ENCODE measurements at places on chromosomes 4 and X.

GRCh38 chrX:50815120-50815519 is 1.1 kb upstream of the SHROOM4 start:
- DNase-seq, result no peak

DNA sequence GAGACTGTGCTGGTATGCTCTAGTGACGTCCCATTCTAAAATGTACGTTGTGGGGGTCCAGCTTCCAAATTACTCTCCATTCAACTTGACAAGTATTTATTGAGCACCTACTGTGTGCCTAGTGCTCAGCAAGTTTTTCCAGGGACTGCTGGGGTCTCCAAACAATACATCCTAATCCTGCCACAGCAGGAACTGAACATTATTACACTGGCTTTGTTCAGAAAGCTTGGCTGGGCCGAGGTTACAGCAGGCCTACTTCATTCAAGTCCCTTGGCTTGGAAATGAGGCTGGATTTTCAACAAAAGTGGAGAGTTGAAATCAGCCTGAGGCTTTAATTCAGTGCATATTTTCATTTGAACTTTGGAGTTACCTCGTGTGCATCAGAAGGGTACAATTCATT is 78.0 kb downstream of the GUCY2F start:
- no peak for DNase-seq

GRCh38 chr4:41256740-41257256 is at the start of gene UCHL1:
Gene UCHL1, plus strand, starts transcription at chr4:41256928. Its CDS starts 49 bp downstream, at chr4:41256977.
- no peak for DNase-seq

DNA sequence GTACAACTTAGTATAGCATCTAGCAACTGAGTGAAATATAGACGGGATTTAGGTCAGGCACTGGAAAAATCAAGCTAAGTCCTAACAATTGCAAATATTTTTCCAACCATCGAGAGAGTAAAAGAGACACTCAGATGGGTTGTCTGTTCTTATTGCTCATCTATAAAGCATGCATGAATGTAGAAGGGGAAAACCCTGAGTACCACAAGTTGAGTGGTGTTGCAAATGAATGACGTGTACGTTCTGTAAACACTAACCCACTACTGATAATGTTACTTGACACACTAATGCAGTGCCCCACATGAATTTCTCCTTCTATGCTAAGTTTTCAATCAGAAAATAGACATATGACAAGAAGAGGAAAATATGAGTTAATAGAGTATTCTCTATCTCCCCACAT is 211.2 kb downstream of the COX18 start:
- no peak for DNase-seq

DNA sequence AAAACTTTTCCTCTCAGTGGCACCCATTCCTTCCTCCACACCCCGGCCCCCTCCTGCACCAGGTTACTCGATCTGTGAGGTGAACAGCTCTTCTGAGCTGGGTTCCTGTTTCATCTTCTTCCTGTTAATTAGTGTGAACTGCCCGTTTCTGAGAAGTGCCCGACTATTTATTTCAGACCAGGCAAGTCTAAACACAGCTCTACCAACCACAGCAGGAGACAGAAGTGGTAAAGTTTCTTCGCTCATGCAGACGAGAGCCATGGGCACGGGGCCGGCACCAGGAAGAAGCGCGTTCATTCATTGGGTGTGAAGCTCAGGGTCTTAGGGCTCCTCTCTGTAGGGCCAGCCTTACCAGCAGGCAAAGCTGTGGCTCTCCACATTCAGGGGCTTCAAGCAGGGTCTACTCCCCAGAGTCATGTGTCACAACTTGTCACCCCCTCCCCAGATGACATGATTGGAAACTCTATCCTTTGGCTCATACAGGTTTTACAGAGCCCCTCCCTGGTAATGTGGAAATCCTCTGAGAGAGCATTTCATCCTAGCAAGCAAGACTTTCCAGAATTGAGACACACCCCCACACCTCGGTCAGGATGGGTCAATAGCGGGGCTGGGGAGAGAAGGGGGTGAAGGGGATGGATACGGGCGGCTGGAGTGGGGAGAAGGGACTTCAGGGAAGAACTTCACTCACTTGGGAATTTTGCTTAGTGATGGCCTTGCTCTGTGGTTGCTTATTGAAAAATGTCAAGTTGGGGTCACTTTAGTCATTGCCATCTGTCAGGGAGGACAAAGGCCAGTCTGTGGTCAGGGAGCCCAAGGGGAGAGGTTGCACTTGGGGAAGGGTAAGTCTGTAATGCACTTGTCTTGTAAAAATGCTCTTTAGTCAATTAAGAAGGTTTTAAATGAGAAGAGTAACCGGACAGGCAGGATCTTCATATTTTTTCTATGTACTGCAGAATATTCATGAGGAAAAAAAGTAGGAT is 121.6 kb upstream of the TRIM2 start:
- DNase-seq, result no peak

DNA sequence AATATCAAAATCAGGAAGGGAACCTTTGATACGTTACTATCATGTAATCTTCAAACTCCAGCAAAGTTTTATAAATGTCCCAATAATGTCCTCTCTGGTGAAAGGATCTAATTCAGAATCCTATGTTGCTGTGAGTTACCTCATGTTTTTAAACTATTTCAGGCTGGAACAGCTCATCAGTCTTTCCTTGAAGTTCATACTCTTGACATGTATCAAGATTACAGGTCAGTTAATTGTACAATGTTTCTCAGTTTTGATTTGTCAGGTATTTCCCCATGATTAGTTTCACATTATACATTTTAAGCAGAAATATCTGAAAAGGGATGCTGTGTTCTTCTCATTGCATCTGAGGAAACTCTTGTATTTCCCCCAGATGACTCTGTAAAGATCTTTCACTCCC is 136.5 kb upstream of the HS3ST1 start:
- no peak for DNase-seq

- no peak for DNase-seq
Measured at GRCh38 chrX:68953331-68953730, 124.5 kb downstream of the EFNB1 start.

DNA sequence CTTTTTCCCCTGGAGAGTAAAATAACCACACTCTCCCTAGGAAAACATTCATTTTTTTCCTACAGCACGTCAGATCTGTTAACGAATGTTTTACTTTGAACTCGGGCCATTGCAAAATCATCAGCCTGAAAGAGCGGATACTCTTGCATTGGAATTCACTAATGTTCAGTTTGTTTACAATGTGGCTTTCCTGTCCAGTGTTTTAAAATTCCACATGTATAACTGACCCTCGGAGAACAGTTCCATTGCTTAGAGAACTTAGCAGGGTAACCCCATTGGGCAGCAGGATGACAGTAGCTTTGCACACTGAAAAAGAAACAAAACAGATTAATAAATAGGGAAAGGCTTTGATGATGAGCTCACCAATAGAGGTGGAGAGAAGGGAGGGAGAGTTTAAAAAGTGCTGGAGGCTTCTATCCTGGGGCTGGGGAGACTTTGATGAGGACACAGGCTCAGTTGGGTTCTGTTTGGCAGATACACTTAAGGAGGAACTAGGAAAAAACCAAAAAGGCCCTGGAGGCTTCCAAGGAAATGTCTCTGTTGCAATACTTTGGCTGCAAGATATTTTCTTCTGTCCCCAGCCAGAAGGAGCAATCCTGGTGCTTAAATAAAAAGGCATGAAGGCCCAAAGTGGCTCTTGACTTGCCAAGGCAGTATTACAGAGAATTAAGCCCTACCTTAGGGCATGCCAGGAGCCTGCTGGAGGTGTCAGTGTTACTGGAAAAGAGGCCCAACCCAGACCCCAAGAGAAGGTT is 143.1 kb downstream of the ARSF start:
- no peak for DNase-seq

DNA sequence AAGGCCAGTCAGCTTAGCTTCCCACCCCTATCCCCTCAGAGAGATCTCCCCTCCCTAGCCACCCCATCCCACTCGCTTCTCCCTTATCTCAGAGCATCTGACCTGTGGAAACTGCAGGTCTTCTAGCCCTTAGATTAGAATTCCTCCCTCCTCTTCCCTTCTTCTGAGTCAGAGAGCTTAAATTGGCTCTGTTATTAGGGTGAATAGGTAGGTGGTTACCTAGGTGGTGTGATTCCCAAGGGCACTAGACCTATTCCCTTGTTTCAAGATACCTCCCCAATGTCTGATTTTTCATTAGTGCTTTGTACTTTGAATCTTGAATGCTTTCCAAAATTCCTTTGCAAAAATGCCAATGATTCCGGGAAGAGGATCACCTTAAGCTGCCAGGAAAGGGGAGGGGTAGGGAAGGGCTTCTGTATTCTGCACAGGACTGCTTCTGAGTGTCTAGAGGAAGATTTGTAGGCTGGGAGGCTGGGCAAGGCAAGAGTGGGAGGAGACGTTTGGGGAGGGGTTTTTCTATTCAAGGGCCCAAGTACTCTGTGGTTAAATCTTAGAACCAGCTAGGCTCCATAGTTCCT is 24.5 kb upstream of the MSN start:
- DNase-seq, result no peak

- DNase-seq, result no peak
Measured at GRCh38 chr4:10158333-10158942, 41.8 kb upstream of the WDR1 start.

DNA sequence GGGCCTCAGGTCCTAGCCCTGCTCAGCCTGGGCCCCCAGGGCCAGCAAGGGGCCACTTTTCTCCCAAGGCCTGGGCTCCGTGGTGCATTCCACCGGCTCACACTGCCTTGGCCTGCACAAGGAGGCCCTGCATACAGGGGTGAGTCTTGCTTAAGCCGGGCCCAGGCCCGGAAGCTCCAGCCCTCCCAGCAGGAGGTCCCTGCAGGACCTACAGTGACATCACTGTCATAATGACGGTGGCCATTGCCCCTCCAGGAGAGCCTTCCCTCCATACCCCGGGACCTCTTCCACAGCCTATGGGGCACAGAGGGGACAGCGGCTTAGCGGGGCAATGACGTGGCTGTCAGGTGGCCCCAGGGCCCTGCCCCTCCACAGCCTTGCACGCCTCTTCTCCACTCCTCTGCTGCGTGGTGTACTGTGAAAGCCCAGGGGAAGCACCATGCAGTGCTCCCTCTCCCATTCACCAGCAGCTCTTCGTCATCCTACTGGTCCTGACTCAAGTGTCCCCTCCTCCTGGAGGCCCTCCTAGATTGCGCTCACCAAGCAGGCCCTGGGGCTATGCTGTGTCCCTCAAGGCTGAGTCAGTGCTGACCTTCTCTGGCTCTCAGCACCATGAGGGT is 32.3 kb upstream of the AFAP1 start:
- no peak for DNase-seq

- DNase-seq, result no peak
Measured at GRCh38 chr4:169050284-169050683, 40.2 kb upstream of the CBR4 start.

DNA sequence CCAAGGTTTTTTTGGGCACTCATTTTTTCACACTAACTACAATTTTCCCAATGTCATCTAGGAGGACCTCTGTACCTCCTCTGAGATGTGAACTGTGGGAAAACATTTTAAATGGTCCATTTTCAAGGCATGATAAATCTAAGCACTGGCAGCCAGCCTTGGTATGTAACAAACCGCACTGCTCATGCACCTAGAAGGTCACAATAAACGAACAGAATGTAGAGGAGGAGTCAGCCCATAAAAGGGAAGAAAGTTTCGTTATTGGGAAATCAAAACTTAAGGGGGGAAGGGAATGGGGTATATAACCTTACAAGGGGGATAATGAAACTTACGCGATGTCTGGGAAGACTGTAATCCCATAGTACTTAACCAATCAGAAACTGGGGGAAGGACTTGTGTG is 16.4 kb downstream of the COX18 start:
- DNase-seq, result no peak

DNA sequence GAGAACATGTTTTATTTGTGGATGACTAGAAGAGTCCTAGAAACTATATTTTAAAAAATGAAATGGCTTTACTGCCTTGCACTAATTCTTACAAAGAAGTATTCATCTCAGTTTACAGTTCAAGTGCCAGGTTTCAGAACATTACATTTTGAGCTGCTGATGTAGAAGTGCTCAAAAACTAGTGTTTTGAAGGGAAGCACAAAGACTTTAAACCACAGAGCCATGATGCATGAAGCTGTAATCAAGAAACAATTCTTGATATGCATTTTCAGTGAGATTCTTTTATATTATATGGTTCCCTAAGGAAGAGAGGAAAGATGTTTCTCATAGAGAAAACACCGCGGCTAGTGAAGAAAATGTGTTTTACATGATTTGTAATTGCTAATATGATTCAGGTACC is 1163.0 kb downstream of the RAPGEF2 start:
- DNase-seq, result no peak

GRCh38 chr4:92120810-92121498 is 182.8 kb upstream of the GRID2 start:
- DNase-seq, result no peak

GRCh38 chr4:15361529-15361928 is 66.3 kb upstream of the C1QTNF7 start:
- no peak for DNase-seq

- DNase-seq, result no peak
Measured at GRCh38 chr4:19999775-20000414, 251.8 kb upstream of the SLIT2 start.

DNA sequence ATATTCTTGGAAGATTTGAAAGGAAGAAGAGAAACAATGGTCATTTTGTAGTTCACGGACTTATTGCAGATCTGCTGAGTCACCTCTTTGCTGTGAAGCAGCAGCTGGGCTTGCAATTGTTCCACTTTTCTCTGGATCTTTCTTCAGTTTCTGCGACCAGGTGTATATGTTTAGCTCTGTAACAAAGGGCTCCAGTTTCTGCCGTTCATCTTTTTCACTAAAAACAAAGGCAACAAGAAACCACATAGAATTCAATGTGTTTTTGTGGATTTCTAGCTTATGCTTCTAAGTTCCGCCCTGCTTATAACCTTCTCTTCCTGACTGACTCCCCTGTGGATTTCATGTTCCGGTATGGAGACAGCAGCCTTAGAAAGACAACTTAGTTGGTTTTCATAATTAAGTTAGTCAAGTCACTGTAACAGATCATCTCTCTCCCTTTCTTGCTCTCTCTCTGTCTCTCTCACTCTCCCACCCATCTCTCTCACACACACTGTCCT is 121.6 kb upstream of the EPHA5 start:
- no peak for DNase-seq

DNA sequence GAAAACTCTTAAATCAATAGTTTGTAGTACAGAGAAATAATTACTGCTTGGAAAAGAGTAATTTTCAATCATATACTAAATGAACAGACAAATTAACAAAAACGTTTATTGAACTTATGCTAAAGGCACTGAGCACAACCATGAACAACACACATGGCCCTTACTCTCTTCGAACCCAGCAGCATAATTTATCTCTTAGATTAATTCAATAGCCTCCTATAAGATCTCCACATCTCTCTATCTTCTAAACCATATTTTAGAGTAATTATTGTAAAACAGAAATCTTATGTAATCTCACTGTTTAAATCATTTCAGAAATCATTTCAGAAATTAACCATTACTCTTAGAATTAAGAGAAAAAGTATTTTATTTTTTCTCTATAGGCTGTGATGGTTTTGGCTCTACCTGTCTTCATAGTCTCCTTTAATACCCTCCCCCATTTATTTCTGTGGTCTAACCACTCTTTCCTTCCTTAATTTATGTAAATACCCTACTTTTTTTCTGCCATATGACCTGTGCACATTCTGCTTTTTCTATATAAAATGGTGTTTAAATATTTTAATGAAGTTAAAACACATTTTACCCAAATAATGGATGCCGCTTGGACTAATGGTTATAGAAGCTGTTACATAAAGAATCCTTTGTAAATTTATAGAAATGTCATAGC is 218.5 kb downstream of the CCSER1 start:
- no peak for DNase-seq
